ENCODE measurements at places on chromosomes 5 and 9. TPM values are rescaled to one million over a fixed set of nuclear protein-coding genes. Genes with fewer than 3 reads are reported as not detected.
A peak's percentile ranks its signal among the peaks of the same experiment; 100 is the strongest.

- DNase-seq, result peak; percentile 38
Measured at GRCh38 chr9:124037790-124038189, 26.2 kb downstream of the LHX2 start.

DNA sequence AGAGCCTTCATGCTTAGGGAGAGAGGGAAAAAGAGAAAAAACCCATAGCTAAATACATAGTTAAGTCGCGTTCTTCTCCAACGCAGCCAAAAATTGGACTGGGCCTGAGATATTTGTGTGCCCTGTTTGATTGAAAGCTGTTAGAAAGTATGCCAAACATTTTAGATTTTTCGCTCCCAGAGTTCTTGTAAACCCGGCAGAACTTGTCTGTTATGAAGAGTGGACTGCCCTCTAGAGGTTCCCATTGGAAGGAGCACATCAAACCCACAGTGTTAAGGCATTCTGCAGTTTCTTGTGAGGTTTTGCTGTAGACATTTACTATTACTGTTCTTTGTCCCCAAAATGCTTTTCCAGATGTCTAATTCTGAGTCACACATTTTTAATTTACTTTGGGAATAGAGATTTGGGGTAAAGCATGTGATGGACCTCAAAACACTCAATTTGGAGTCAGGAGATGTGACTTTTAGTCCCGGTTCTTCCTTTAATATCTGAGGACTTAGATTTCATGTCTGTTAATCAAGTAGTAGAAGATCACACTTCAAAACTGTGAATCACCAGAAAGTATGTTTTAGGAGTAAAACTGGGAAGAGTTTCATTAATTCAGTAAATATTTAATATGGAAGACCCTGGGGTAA lies 96.6 kb downstream of the PCSK1 start:
- peak; percentile 71 for DNase-seq

DNA sequence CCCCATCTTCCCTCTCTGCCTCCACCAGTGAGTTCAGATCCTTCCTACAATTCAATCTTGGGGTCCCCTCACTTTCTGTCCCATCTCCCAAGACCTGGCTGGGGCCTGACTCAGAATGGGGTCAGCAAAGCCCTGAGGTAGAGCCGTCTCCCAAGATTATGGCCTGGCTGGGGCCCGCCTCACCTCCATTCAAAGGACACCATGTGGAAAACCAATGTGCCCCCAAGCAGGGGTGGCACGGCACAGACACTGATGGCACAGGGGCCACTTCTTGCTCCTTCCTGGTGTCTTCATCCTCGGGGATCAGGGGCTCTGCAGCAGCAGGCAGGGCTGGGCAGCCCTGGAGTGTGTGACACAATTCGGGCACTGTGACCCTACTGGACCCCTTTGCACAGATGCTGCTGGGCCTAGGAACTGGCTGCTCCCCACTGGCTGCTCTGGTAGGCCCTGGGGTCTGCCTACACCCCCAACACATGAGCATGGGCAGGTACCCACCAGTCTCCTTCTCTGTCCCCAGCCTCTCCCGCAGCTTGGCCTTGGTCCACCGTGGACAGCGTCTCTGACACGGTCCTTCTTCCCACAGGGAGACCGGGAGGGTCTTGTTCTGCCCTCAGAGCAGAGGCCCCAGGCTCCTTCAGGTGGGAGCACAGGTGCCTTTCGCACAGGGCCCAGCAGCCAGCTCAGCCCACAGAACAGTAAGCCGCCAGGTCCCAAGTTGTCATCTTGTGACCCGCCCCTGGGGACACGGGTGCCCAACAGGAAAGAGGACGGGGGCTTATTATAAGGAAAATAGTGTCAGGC lies 89.5 kb downstream of the ADAMTS2 start:
- no peak for DNase-seq

- DNase-seq, result no peak
Measured at GRCh38 chr9:136105398-136106135, 10.5 kb upstream of the NACC2 start.

GRCh38 chr5:93675460-93676450 lies 65.6 kb downstream of the POU5F2 start:
- DNase-seq, result no peak

GRCh38 chr5:10323588-10324488 lies 16.1 kb upstream of the CMBL start:
- no peak for DNase-seq

- no peak for DNase-seq
Measured at GRCh38 chr5:155799308-155799707, 527.7 kb upstream of the SGCD start.

DNA sequence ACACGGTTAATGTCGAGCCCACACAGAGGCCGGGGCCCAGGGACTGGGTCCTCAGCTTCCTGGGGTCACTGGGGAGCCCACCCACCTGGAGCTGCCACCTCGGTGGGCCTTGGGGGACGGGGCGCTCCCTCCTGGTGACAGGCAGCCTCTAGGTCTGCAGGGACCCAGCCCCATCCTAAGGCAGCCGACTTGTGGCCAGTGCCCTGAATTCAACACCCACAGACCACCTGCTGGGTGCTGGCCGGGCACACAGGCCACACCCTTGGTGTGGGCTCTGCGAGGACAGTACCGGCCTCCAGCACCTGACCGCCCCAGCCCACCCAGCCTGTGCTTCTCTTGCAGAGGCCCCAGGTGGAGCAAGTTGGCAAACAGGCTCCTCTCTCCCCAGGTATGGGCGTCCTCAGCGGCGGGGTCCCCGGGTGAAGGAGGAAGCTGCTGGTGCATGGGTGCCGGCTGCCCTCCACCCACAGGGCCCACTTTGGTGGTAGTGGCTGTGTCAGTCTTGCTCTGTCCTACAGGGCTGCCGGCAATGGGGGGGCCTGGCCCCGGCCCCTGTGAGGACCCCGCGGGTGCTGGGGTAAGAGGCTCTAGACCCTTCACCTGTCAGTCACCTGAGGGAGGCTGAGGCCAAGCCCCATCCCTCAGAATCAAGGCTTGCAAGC lies 8.3 kb downstream of the ENTPD8 start:
- no peak for DNase-seq

DNA sequence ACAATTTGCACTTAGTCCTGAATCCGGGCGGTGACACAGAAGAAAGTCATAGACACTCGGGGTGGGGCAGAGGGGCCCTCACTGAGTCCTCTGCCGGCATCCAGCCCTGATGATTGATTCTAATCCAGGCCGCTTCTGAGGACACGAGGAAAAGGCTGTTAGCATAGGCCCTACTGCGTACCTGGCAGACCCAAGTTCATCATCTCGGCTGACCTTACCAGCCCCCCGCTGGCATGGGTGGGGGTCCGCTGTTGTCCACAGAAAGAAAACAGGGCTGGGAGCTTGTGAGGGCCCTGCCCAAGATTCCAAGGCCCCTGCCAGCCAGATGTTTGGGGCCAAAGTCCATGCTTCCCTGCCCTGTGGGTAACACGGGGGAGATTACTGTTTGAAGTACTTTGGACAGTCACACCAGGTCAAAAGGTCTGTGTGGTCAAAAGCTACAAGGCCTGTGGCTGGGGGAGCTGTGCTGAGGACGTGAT lies 24.5 kb downstream of the ERGIC1 start:
- DNase-seq, result no peak

GRCh38 chr5:122937914-122938313 lies 92.5 kb downstream of the SNX24 start:
- no peak for DNase-seq

DNA sequence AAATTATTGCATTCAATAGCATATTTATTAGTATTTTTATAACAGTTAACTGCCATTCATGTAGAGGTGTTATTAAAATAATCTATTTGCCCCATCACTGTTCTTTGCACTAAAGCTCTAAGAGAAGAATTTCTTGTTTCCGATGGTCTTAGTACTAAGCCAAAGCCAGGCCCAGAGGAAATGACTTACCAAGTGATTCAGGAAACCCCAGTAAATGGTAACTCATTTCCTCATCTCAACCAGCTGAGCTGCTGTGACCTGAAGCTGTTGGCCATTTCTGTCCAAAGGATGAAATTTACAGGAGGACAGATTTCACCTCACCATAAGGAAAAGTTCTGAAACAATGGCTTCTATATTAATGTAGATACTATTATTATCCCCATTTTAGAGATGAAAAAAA lies 117.0 kb downstream of the PIK3R1 start:
- no peak for DNase-seq

GRCh38 chr9:81070689-81071088 lies 618.7 kb downstream of the TLE1 start:
- no peak for DNase-seq

DNA sequence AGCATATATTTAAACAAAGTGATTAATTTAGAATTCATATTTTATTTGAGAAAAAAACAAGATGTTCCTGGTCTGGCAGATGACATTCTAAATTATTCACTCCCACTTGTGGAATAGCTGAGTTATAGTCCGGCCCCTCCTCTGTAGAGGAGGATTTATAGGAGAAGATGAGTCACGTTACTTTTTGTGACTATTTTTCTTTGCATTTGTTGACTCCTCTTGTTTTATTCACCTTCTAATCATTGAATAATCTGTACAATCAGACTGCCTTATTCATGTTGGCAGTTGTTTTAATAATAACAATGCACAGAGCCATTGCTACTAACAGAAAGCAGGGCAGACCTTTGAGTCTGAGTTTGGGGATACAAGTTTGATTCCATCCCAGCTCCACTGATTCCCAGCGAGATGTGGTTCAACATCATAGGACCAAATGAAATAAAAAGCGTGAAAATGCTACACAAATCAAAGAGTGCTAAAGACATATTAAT lies 23.2 kb downstream of the DOCK8 start:
- DNase-seq, result no peak

- DNase-seq, result no peak
Measured at GRCh38 chr5:111733571-111733970, 23.4 kb downstream of the NREP start.

DNA sequence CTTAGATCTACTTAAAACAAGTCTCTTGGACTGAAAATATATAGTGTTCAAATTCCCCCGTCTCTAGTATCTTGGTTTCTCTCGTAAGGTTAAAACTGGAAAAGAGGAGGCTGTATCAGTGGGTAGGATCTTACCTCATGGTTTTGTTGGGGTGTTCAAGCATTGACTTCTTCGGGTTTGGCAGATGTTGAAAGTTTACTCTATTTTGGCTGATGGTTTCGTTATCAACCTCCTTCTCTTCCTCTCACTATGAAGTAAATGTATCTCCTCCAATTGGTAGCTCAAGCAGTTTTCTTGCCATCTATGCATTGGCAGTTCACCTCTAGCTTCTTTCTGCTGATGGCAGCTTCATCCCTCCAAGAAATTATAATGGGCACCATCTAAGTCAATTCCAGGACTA lies 506.5 kb upstream of the GRIN3A start:
- no peak for DNase-seq

- DNase-seq, result no peak
Measured at GRCh38 chr9:35407846-35408245, 82.1 kb upstream of the RUSC2 start.

DNA sequence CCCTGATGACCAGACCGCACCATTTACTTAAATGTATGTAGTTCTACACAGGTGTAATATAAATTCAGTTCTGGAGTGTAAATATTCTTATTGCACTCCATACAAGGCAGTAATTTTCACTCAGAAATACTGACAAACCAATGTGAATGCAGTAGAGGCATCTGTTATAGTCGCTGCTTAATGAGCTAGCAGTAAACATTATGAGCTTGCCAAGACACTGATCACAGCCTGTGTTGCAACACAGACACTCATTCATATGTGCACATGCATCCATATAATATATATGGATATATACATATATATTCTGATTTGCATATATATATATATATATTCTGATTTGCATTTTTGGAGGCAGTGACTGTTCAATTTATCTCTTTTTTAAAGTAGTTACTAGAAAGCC lies 435.1 kb upstream of the ST8SIA4 start:
- DNase-seq, result no peak

DNA sequence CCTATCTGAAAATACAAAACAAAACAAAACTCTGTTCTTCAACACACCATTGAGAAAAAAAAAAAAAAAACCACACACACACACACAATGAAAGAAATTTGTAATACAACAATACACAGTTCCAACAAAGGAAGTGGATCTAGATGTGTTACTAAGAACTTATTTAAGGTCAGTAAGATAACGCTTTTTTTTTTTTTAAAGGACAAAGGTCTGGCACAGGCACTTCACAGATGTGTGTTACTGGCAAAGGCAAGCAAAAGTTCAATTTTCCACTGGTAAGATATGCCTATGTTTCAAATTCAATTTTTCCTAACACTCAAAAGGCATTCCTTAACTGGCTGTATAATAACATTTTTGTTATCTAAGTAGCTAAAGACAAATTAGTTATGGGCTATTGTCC lies 3.6 kb downstream of the RFK start:
- DNase-seq, result no peak

- DNase-seq, result no peak
Measured at GRCh38 chr5:59921816-59922215, 28.3 kb upstream of the PDE4D start.

GRCh38 chr5:137332296-137332695 lies 166.8 kb downstream of the SPOCK1 start:
- no peak for DNase-seq

DNA sequence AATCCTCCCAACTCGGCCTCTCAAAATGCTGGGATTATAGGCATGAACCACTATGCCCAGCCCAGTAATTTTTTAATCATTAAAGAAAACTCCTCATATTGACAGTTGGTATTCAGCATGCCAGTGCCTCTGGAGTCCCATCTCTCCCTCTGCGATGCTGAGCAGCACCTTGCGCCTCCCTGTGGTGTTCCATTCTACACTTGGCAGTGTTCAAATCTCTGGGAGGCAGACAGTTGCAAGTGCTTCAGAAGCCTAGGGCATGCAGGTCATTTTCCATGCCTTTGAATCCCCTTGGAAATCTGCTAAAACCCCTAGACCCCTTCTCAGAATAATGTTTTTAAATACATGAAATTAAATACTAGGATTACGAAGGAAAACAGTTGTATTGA lies 41.3 kb downstream of the GARNL3 start:
- peak; percentile 16 for DNase-seq

The FOXD1 gene
- total RNA-seq, result 26.8 TPM

The CENPK gene
- 21.4 TPM for total RNA-seq

The GEMIN5 gene
- 35.9 TPM for total RNA-seq

The ATP6V1G1 gene
- 72.3 TPM for total RNA-seq

The FUBP3 gene
- 73.7 TPM for total RNA-seq

The RAB3C gene
- total RNA-seq, result not detected

The ADCY2 gene
- total RNA-seq, result 0.15 TPM

The ARHGEF37 gene
- total RNA-seq, result 7.0 TPM

The GHR gene
- not detected for total RNA-seq

The PRDM9 gene
- not detected for total RNA-seq

All from HCT116 (cell line).